ENCODE measurements at places on chromosomes 2 and 18.

- DNase-seq: peak; percentile 63
These were observed 100.4 kb upstream of the RND3 start for GRCh38 chr2:150587547-150588505.

GRCh38 chr2:173087793-173088496 is 12.3 kb downstream of the MAP3K20 start:
- no peak for DNase-seq

- no peak for DNase-seq
These were observed 78.0 kb downstream of the NDUFA10 start for GRCh38 chr2:239946864-239947728.

GRCh38 chr2:202035941-202036372 is 2.3 kb downstream of the FZD7 start:
- peak; percentile 7 for DNase-seq

- DNase-seq: no peak
These were observed 57.4 kb upstream of the EPAS1 start for GRCh38 chr2:46239847-46240181.

DNA sequence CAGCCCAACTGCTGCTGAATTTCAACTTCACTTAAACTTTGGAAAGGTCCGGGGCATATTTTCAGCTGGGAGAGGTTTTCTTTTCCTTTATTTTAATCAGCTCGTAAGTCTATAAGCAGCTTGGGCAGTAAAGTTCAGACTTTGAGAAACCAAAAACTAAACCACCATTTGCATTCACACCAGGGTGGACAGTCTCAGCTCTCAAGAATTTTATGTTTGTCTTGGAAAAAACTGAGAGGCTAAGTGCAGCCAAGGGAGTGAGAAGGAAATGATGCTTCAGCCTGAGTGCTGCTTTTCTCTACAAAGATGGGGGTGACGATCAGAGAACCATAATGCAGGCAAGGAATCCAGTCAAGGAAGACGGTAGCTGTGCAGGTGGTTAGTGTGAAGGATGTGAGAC is 30.2 kb downstream of the MCFD2 start:
- peak; percentile 62 for DNase-seq

GRCh38 chr2:216004697-216005283 is 8.6 kb downstream of the MREG start:
- no peak for DNase-seq

GRCh38 chr2:200340508-200341224 is 34.2 kb downstream of the SPATS2L start:
- no peak for DNase-seq

DNA sequence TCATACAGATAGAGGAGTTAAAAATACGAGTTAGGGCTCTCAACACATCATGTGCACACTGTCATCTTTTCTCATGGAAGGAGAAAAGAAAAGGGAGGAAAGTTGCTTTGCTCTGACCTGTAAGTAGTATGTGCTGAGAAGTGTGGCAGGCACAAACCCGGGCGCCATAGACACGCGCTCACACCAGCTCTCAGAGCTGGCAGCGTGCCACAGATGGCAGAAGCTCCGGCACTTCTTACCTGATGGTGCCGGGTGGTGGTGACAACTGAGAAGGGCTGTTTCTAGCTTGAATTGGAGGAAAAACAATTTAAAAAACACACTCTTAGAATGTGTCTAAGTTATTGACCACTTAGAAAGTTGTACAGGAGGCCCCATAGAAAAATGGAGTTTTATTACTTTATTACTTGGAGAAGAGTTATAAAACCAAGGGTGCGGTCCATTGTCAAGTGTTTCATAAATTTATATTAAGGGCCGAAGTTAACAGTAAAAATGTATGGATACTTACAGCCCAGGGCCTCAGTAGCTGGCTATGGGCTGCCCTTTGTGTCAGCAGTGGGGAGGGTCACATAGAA is 92.2 kb downstream of the DPP4 start:
- DNase-seq: no peak

- DNase-seq: no peak
These were observed 75.0 kb upstream of the ID2 start for GRCh38 chr2:8606649-8607550.

GRCh38 chr2:14552286-14552685 is 80.2 kb upstream of the LRATD1 start:
- DNase-seq: no peak

DNA sequence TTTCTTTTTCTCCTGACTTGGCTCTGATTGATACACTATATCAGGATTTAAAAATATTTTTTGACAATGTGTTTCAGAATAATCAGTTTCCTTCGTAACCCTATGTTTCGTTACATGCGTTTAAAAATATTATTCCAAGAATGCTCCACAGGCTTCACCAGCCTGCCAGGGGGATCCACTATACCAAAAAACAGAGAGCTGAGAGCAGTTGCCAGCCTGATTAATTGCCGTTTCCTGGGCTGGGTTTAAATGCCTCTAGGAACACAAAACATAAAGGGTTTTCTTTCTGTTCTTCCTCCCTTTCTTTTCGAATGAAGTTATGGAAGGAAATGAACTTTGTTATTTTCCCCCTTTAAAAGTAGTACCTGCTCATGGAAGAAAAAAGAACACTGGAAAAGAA is 47.9 kb downstream of the LRRFIP1 start:
- DNase-seq: no peak

DNA sequence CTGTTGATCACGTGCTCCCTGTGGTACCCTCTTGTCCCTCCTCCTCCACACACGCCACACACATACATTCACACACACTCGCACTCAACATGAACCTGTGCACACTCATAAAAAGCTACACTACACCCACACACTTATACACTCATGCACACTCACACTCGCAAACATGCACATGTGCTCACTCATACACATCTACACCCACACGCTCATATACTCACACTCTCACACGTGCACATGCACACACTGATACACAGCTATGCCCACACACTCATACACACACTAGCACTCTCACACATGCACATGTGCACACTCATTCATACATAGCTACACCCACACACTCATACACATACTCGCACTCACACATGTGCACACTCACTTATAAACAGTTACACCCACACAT is 113.6 kb downstream of the LRATD1 start:
- DNase-seq: no peak

DNA sequence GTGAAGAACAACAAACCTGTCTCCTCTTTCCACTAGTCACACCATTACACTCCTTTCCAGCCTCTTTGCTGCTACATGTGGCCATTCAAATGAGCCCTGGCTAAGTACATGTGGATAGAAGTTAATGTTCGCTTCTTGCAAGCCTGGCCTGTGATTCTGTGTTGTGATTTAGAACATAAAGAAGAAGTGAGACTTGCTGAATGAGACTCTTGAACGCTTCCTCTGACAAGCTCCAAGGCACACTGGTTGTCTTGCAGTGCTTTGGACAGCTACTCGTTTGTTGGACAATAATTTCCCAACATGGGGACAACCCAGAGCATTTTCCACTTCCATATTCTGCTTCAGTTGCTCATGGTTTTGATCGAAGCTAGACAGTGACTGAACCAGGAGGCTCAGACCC is 57.3 kb downstream of the CCDC74A start:
- no peak for DNase-seq

DNA sequence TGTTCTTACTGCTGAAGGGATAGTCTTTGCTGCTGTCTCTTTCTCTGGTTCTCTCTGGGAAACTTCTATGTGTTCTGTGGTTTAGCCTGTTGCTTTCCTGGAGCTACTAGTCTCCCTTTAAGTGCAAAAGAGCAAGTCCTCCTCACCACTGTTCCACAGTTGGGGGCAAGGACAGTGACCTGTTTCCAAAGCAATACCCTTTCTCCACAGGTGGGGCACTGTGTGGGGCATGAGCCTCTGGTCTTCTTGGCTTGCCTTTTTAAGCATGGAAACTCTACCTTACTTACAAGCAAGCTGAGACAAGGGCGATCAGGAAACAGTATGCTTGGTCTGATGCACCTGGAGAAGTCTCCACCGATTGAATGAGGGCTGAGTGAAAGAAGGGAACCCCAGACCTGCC is 156.7 kb downstream of the CPS1 start:
- no peak for DNase-seq

DNA sequence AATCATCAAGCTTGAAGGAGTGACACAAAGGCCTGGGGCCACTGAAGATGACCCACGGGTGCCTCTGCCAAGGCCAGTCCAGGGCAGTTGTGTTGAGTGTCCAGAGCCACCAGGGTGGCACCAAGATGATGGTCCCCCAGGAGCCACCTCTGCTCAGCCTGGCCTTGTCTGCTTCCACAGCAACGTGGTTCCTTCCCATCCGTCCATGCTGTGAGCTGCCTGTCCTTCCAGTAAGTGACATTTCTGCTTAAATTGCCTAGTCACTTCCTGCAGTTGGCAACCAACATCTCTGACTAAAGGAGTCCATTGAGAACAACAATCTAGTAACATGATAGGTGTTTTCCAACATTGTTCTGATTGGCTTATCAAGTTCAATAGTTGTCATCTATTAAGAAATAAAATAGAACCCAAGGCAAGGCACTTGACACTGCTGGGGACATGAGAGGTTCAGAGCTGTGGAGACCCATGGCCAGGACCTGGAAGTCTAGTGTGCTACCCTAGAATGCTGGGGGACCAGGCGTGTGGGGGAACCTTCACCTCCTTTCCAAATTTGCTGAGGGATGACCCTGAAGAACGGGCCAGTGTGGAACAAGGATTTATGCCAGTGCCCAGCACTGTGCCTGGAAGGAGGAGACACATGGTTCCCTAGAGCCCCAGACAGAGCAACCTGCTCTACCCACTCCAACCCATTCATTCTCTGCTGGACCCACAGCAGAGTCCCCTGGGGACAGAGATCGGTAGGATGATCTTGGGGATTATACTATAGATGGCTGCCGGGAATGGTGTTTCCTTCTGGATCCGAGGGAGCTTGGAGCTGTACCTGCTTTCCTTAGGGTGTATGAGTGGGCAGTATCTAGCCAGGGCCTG is 98.9 kb upstream of the EPC2 start:
- no peak for DNase-seq

DNA sequence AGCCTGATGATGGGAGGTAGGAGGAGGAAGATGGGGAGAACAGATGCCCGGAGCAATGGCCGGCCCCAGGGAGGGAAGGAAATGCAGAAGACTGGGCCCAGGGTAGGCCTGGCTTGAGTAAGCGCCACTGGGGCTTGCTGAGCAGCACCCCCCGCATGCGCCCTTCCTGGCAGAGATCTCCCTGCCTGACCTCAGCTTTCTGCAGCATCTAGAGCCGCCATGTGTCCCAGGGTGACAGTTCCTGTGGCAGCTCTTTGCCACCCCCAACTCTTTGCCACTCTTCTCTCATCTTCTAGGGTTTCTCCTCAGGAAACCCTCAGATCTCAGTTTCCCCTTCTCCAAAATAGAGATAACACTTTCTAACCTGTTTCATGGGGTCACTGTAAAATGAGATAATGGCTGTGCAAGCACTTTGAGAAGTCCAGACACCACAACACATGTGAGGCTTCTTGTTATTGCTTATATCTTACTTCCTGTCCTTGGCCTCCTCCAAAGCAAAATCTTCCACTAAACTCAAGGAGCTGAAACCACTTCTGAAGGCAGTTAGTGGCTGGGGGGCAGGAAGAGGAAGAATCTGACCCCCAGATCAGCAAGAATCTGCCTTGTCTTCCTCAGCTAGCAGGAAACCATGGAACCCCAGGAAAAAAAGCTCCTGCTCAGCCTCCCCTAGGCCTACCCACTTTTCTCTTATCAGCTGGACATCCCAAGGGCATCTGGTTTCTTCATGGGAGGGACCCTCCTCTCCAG is 64.9 kb downstream of the EPAS1 start:
- DNase-seq: no peak

DNA sequence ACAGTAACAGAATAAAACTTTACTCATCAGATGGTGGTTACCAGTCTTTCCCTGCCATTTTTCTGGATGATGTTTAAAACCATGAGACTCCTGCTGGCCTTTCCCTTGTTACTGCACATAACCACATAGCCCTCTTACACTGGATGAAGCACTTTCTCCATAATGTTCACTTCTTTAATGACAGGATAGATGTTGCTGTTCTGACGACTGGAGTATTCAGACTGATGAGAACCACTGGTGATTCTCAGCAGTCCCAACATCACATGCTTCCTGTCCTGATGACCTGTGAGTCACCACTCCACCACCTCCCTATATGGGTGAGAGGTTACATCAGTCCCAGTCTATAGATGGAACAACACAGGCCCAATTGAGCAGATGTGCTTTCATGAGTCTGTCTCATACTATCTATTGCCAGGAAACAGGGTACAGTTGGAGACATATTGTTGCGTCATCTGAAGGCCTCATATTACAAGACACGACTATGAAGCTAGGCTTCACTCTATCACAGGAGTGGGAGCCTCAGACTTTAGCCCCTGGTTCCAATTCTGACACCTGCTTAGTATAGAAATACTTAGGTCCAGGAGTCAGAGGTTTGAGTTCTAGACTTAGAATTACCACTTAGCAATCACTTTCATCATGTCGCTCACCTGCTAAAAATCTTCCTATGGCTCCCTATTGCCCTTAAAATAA is 145.7 kb upstream of the KLF7 start:
- peak; percentile 100 for DNase-seq

DNA sequence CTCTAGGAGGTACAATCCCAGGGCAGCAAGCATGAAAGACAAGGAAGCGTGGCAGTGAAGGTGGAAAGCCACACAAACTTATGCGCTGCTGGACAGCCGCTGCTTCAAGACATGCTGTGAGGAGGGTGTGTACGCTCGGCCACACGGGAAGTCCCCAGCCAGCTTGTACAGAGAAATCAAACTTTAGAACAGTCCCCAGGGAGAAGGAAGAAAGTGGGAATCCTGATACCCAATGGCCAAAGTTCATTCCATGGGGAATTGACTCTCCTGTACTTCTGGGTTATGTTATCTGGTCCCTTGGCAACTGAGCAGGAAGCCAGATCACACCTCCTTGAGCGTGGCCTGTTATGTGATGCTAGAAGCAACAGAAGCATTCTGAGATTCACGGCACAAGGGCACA is 86.1 kb upstream of the BOD1L2 start:
- DNase-seq: no peak

DNA sequence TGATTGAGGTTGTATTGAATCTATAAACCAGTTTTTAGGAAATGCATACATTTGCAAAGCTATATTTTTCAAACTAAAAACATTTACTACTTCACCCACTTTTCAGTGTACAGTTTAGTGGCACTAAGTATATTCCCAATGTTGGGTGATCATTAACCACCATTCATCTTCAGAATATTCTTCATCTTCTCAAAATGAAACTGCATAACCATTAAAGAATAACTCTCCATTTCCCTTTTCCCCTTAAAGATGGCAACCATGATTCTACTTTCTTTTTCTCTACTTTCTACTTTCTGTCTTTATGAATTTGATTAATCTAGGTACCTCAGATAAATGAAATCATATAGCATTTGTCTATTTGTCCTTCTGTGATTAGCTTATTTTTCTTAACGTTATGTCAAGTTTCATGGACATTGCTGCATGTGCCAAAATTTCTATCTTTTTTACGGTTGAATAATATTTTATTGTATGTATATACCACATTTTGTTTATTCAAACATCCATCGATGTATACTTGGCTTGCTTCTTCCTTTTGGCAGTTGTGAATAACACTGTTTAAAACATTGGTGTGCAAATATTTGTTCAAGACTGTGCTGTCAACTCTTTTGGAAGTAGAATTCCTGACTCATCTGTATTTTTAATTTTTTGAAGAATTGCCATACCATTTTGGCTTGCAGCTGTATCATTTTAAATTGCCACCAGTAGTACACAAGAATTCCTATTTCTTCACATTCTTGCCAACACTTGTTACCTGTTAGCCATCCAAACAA is 104.9 kb downstream of the RPRM start:
- no peak for DNase-seq
